ENCODE measurements at places on chromosomes 6 and 20.

DNA sequence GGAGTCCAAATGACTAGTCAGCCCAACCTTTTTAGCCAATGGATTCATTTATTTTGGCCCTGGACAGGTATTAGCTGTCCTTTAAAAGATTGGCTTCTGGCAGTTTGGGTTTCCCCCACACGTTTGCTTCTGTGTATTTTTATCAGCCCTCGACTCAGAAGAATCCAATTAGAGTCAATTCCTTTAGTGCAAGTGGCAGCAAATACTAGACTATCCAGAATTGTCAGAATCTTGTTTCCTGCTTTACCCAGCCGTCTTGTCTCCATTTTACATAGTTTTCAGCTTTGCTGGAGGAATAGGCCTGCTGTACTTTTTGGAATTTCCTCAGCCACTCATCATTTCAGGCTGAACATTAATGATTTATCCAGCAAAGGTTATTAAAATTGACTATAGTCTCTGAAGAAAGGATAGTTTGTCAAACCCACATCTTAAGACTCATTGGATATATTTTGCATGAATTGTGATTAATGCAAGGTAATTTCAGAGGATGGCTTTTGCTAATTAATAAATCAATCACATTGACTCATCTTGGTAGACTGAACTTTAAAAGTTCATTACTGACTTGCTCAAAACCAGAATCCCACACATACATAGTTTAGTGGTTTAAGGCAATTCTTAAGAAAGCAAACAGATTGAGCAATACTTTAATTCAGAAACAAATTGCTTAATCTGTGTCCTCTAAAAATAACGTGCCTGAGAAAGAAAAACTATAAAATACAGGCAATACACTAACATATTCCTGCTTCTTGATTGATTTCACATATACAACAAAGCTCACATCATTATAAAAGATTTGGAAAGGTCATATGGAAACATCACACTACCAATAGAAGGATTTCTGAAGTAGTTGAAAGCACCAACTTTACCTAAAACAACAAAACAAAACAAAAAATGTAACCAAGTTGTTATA is 62.9 kb upstream of the ZNF217 start:
- peak; percentile 18 for DNase-seq

- DNase-seq = no peak
Measured at GRCh38 chr20:47964149-47964548, 178.9 kb upstream of the SULF2 start.

DNA sequence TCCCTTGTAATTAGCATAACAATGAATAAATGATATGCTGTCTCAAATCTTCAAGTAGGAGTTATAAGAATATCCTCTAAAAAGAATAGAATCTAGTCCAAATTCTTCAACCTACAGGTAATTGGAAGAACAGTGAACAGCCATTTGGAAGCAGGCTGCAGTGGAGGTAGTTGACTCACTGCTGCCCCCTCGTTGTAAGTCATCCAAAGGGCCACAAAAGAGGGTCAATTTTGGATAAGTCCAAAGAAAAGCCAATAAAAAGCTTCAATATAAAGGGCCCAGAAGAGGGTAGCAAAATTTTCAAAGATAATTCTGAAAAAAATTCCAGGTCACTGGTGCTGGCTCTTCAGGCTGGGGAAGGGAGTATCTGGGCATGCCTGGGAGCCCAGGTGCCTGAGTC is 60.8 kb upstream of the SSTR4 start:
- DNase-seq = no peak

- no peak for DNase-seq
Measured at GRCh38 chr20:57590485-57591288, 29.5 kb downstream of the ZBP1 start.

DNA sequence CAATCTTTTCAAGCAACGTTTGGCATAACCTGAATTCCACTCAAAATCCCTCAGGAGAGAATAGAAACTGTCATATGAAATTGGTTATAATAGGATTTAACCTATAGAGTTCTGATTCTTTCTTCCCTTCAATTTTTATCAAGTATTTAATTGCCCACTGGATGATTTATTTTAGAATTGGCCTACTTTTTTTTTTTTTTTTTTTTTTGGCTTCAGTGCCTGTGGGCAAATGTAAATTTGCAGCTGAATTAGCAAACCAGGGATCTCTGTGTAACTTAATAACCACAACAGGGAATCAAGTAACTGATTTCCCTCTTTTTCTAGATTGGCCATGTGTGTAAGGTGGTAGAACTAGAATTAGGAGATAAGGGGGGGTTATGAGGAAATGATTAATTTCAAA is 157.0 kb downstream of the SOX4 start:
- DNase-seq = no peak

DNA sequence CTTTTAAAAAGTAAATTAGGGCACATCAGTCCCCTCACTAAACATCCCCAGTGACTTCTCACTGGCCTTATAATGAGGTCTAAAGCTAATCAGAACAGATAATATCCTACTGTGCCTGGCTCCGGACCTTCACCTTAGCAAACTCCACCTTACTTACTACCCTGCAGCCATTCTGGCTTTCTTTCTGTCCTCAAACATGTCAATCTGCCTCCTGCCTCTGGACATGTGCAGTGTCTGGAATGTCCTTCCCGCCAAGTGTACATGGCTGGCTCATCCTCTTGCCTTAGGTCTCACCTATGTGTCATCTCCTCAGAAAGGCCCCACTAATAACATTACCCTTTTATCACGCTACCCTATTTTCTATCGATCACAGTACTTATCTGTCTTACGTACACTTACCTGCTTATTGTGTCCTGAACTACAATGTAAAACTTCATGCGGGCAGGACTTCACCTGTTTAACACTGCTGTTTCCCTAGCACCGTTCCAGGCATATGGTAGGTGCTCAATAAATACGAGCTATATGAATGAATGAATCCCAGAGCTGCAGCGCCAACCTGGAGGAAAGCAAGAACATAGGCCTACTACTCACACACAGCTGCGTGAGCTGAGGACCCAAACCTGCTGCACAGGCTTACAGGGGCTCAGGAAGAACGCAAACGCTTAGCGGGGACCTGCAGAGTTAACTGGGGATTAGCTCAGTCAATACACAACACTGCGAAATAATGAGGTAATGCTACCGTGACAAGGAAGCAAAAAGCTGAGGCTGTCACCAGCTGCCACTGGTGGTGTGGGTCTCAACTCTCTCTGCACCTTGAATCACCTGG is 991 bp downstream of the UQCC2 start:
- no peak for DNase-seq

DNA sequence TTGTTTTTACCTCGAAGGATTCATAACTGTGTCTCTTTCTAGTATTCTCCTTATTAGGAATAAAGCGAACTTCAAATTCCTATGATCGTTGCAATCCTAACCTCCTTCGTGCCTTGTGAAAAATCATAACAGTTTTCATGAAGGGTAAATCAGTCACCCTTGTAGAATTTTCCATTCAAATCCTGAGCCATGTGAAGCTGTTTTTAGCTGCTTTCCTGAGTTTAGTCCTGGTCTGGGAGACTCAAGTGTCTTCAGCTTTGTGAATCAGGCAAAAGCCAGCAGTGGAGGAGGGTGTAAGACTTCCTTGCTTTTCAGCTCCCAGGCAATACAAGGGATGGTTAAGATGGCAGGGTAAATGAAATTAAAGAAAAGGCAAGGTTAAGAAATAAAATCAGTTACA is 24.3 kb downstream of the GCNT2 start:
- no peak for DNase-seq

- DNase-seq = no peak
Measured at GRCh38 chr20:35319192-35319870, 27.1 kb upstream of the FAM83C start.

DNA sequence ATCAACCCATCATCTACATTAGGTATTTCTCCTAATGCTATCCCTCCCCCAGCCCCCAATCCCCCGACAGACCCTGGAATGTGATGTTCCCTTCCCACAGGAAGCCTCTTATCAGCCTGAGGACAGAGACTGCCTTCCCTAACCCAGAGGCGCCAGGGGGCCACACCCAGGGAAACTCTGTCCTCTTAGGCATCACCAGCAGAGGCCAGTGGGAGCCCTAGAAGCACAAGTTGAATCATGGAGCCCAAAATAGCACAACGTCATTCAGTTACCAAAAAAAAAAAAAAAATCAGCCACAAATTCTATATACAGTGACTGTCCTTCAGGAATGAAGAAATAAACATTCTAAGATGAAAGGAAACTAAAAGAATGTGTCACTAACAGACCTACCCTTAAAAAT is 625.7 kb downstream of the TFAP2A start:
- no peak for DNase-seq

Measured in GM10248 (cell line).